Esophagus mucosa (tissue), 1 donor: ENCODE measurements at places on chromosomes 4 and X. TPM values are rescaled to one million over a fixed set of nuclear protein-coding genes. Genes with fewer than 3 reads are reported as not detected.
A peak's percentile ranks its signal among the peaks of the same experiment; 100 is the strongest.

Gene CNGA2
- total RNA-seq, result not detected

GRCh38 chr4:178450614-178451013 lies 1008.4 kb upstream of the AGA start:
- ATAC-seq, result no peak

GRCh38 chrX:135009057-135009610 lies 13.2 kb downstream of the RTL8B start:
- ATAC-seq, result peak; percentile 49

- peak; percentile 53 for ATAC-seq
Observed at GRCh38 chr4:18593297-18594002, 571.9 kb upstream of the LCORL start.

DNA sequence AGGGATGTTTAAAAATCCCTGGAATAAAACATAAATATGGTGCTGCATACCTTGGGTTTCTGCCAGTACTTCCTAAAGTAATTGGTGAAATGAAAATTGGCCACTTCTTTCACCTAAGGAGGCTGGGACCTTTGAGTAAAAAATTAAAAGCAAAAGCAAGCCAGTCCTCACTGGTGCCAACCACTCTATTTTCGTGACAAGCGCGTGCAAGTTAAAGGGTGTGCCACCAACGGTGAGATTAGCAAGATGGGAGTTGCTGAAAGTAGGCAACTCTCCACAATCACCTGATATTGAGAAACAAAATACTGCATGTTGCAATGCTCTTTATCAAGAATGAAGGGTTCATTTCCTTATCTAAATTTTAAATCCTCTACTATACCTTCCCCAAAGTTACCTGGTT lies 19.7 kb upstream of the RTL9 start:
- ATAC-seq, result peak; percentile 80

DNA sequence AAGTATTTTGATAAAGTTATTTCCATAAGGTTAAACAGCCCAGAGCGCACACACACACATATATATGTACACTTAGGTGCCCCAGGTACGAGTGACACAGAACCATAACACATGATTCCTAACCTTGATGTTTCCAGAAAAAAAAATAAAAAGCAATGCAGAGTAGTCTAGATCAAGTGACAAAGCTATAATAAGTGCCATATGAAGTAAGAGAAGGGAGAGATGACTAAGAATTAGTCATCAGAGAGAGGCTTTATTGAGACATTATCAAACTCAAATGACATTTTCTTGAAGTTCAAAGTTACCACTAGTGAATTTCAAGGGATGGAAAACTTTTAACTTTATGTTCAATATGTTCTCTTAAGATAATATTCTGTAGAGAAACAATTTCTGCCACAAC lies 215.0 kb downstream of the HTR2C start:
- no peak for ATAC-seq

DNA sequence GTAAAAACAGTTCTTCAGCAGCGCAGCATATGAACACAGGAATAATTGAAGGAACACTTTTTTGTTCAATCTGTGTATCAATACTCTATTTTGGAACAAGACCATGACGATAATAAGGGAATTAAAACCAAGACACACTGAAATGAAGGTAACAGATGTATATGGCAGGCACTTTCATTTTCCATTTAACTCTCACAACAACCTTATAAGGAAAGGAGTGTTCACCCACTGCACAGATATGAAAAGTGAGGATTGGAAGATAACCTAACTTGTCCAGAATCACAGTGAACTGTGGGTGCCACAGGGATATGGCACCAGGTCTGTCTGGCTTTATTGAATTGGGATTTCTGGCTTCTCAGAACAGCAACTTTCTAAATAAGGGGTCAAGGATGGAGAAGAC lies 153.3 kb downstream of the MID1IP1 start:
- no peak for ATAC-seq

DNA sequence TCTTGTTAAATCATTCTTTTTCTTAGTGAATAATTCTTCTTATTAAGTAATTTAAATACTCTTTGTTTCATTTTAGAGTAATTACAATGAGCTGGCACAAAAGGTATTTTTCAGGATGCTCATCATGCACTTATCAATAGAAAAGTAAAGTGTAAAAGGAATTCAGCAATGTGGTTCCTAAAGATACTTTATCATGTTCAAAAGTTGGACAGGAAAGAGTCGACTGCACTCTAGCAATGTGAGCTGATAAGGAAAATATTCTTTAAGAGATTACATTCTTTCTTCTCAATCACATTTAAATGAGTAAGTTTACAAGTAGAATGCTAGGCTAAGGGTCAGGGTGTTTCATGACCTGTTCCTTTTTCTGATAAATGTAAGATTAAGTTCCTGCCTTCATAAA lies 609.5 kb upstream of the FAM241A start:
- ATAC-seq, result no peak

Gene PABPC1L2B
- total RNA-seq, result not detected
